ENCODE measurements at places on chromosomes 11 and 22.
A peak's percentile ranks its signal among the peaks of the same experiment; 100 is the strongest.

DNA sequence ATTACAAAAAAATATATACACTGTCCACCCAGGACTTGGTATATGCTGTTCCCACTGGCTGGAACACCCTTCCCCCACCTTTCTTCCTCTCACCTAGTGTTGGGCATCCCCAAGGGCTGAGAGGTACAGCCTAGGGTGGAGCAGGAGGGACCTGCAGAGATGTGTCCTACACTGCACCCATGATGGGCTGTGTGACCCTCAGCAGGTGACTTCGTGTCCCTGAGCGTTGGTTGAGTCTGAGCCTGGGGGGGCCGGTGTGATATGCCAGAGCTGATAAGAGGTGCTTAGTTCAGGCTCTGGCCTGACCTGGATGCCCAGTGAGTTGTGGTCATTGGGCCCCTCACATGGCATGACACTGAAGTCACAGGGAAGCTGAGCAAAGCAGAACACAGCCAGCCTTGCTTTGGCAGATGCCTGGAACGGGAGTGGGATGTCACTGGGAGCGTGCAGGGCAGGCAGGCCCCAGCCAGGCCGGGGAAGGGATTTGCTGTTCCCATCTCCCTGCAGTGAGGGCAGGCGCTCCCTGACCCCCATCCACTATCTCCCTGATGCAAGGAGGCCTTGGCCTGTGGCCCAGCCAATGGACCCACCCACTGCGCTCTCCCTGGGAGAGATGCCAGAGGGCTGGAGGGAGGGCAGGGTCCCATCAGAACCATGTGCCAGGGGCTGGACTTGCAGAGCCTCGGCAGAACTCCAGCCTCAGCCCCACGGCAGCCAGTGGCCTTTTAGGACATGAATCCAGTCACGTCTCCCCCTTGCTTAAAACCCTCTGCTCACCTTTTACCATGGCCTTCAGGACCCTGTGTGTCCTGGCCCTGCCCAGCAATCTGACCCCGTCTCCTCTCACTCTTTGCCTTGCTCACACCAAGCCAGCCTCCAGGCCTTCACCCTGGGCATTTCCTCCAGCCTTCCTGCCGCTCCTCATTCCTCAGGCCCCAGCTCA, 138.9 kb downstream of the MN1 start:
- DNase-seq = no peak

DNA sequence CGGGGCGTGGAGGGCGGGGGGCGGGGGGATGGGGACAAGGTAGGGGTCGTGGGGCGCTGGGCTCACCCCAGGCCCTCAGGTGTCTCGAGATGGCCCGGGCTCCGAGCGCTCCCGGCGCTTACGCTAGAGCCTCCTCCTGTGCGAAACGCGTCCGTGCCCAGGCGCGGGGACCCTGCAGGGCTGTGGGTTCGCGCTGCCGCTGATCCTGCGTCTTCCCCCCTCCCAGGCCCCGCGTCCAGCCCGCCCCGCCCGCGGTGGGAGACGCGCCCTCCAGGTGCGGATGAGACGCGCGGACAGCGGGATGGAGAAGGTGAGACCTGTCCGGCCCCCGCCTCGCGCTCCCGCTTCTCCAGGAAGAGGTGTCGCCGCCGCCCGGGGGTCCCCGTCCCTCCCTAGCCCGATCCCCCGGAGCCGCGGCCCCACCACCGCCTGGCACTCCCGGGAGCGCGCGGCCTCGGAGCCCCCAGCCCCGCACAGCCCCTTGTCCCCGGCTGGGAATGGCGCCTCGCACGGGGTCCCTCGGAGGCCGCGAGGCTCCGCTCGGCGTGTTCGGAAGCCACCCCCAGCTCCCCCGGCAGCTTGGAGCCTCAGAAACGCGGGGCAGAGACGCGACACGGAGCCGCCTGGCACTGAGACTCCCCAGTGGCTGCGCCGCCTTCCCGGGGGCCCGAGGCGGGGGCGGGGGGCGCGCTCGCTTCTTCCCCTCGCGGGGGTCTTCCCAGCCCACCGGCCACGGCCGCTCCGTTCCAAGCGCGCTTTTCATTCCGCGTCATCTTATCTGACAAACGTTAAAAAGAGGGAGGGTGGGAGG, 27.6 kb upstream of the TOLLIP start:
- no peak for DNase-seq

- DNase-seq = peak; percentile 46
These were observed 7.5 kb upstream of the CDKN1C start for GRCh38 chr11:2892967-2893528.

DNA sequence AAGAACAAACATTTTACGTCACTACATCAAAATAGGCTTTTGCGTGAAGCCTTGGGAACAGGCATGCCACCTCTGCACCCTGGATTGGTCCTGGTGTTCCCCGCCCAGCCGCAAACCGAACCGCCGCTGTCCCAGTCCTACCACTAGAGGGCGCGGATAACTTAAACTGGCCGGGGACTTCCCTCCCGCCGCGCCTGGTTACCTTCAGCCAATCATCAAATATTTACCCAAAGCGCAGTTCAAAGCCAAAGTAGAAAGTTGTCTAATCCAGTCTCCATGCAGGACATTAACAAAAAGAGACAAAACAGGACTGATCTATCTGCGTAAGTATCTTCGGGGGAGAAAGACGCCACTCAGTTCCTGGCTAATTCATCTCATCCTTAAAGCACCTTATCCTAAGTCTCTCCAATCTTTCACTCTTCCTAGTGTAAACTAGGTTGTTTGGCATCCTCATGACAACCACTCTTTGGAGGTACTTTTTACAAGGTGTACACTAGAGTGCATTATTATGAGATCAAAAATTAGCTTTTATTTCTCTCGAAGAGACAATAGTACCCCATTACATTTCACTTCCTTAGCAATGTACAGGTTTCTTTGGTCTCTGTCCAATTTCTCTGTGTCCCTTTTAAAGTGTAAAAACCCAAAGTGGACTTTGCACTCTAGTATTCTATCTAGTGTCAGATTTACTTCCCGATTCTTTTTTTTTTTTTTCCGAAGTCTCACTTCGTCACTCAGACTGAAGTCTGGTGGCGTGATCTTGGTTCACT, 3.9 kb upstream of the CRY2 start:
- DNase-seq = peak; percentile 91

Data from activated CD4-positive, alpha-beta T cell treated with anti-CD3 and anti-CD28 coated beads, Interleukin-2, Interleukin-4, amounts not matched to agents 100 ng/mL and 50 ng/mL, durations not matched to agents 16 hours and 8 hours (primary cell).